ENCODE measurements at places on chromosomes 5 and 9.

GRCh38 chr5:139284295-139284694 lies 9.2 kb upstream of the MATR3 start:
- no peak for DNase-seq

- DNase-seq, result no peak
These were observed 218.0 kb upstream of the C9orf72 start for GRCh38 chr9:27791311-27791710.

GRCh38 chr9:120463765-120464164 lies 116.2 kb downstream of the CDK5RAP2 start:
- no peak for DNase-seq

GRCh38 chr5:93452255-93452654 lies 128.8 kb downstream of the NR2F1-AS1 start:
- no peak for DNase-seq

- no peak for DNase-seq
These were observed 317.6 kb downstream of the ARRDC3 start for GRCh38 chr5:91065496-91065895.

GRCh38 chr5:73564675-73565074 lies 764 bp downstream of the ANKRA2 start:
- no peak for DNase-seq

DNA sequence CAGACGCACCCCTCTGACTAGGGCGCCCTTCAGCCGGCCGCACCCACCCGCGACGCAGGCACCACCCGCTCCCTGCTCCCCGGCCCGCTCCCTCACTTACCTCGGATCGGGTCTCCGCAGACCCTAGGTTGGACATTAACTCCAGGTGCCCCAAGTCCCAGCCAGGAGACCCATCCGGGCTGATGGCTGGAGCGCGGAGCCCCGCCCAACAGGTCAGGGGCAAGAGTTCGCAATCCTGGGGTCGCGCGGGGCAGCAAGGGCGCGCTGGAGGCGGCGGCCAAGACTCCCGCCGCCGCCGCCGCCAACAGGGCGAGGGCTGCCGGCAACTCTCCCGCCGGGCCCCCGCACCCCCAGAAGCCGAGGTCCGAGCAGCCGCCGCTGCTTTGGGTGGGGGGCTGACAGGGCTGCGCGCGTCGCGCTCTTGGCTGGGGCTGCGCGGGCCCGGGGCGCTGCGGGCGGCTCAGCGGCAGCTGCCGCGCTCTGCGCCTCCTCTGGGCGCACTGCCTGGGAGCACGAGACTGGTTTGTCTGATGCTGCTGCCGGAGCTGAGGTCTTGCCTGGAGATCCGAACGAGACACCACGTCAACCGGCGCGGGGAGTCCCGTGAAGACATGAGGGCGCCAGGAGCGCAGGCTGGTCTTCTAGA lies at the start of gene GDNF:
Gene GDNF, minus strand, starts transcription at position 635 of the 646 bp plus-strand sequence. CDS start 5,245 bp downstream, outside the sequence.
- DNase-seq, result no peak

GRCh38 chr5:145661737-145662485 lies 173.2 kb downstream of the PRELID2 start:
- DNase-seq, result no peak

Data from stimulated activated CD8-positive, alpha-beta memory T cell treated with anti-CD3 and anti-CD28 coated beads, Interleukin-2, amount 100 ng/mL, for 48 hours (primary cell).